ENCODE measurements at places on chromosomes 1 and 21. TPM values are rescaled to one million over a fixed set of nuclear protein-coding genes. Genes with fewer than 3 reads are reported as not detected.

The ATP6V1G3 gene
- total RNA-seq = not detected

The UMODL1 gene
- total RNA-seq = not detected

The NCF2 gene
- 5.3 TPM for total RNA-seq

The RBBP5 gene
- 13.8 TPM for total RNA-seq

The AADACL3 gene
- not detected for total RNA-seq

The LIN28A gene
- total RNA-seq = not detected

The HNRNPR gene
- total RNA-seq = 82.0 TPM
